GF-D8 (cell line): ENCODE measurements at places on chromosomes 5 and 9.

- DNase-seq: no peak
Observed at GRCh38 chr5:169331292-169331852, 30.4 kb upstream of the SLIT3 start.

GRCh38 chr5:154714266-154714986 lies 40.8 kb upstream of the LARP1 start:
- DNase-seq: no peak

DNA sequence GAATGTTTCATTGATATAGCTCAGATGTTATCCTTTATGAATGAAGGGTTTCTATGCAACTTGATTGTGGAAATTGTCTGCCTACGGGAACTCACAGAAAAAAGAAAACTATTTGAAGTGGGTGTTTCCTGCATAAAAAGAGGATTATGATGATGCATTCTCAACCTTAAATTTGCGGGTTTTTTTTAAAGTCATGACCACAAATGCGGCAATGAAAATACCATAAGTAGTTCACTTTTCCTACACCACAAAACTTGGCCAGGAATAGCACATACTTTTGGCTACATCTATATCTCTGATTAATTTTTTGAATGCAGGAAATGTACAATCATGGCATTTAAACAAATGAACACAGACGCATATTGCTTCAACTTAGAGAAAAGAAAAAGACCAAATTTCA lies 754.7 kb downstream of the DTWD2 start:
- DNase-seq: no peak

DNA sequence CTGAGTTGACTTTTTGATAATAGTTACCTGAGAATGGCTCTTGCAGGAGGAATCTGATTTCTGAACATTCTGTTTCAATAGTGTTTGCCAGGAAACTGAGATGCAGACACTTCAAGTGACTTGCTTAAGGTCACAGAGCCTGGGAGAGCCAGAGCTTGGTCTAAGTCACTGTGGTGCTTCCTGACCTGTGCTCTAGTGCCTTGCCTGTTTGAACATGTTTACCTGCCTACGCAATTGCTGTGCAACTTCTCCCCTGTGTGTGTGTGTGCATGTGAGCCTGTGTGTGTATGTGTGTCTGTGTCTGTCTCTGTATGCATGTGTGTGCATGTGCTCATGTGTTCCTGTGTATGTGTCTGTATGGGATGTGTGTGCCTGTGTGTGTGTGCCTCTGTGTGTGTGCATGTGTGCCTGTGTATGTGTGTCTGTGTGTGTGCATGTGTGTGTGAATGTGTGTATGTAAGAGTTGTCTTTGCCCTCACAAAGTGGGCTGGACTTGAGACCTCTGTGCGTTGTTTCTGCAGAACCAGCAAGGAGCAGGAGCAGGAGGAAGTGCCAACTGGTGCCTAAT lies 185.8 kb downstream of the GADD45G start:
- DNase-seq: no peak

- DNase-seq: no peak
Observed at GRCh38 chr5:126460459-126460858, 37.2 kb downstream of the GRAMD2B start.

GRCh38 chr5:133842846-133843611 lies 125.4 kb downstream of the C5orf15 start:
- DNase-seq: no peak

GRCh38 chr5:151134228-151134627 lies 23.4 kb downstream of the ANXA6 start:
- DNase-seq: no peak

- DNase-seq: no peak
Observed at GRCh38 chr5:56685503-56686217, 129.7 kb upstream of the MAP3K1 start.

- no peak for DNase-seq
Observed at GRCh38 chr9:137552022-137552768, 516 bp downstream of the MRPL41 start.
